ENCODE measurements at places on chromosomes 2 and 18.

- DNase-seq: no peak
Observed at GRCh38 chr2:232042911-232043574, 81.5 kb downstream of the DIS3L2 start.

- no peak for DNase-seq
Observed at GRCh38 chr2:182864949-182865570, 1.4 kb downstream of the FRZB start.

DNA sequence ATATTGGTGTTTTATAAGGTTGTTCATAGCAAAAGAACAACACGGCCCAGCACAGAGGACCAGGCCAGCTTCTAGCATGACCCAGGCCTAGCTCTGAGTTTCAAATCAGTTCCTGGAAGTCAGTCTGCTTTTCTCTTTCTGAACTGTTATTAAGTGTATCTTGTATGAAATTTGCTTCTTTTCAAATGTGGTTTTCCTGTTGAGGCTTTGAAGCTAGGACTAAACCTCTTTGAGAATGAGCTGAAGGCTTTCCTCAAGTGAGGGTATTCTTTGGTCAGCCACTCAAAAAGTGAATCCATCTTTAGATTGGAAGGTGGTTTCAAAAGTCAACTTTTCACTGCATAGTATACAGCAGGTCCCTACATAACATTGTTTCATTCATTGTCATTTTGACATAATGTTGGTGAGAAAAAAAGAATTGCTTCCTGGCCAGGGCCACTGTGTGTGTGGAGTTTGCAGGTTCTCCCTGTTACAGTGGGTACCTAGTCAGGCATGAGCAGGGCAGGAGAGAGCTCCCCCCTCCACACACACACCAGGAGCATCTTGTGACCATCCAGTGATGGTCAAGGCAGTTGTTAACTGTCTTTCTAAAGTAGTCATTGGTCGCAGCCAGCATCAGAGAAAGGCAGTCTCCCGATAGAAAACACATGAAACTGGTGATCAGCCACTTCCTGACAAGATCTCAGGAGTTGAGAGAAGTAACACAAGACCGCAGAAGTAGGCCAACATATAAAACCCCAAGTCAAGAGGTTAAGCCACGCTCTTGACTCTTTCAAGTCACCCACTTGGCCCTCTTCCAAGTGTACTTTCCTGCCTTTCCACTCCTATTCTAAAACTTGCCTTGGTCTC is 6.7 kb upstream of the ACAA2 start:
- no peak for DNase-seq

DNA sequence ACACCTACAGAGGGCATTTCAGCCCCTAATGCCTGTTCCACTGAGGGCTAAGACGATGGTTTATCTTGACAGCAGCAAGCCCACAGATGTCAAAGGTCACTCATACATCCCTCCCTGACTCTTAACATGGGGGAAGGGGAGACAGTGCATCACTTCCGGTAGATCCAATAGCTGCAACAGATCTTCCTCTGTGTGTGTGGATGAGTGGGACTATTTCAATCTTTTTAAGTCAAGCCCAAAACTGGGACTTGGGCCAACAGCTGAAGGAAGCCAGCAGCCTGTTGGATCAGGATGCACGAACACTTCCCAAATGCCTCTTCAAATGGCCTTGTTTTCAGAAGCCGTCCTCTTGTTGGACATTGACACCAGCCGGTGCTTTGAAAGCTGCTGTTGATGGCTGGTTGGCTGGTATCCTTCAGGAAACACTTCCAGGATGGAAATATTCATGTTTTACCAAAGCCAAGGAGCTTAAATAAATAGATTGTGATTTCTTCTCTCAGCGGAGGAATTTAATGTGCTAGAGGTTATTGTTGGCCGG is 59.2 kb downstream of the IL1R2 start:
- DNase-seq: peak; percentile 53

- no peak for DNase-seq
Observed at GRCh38 chr2:126838716-126838985, 60.0 kb upstream of the TEX51 start.

DNA sequence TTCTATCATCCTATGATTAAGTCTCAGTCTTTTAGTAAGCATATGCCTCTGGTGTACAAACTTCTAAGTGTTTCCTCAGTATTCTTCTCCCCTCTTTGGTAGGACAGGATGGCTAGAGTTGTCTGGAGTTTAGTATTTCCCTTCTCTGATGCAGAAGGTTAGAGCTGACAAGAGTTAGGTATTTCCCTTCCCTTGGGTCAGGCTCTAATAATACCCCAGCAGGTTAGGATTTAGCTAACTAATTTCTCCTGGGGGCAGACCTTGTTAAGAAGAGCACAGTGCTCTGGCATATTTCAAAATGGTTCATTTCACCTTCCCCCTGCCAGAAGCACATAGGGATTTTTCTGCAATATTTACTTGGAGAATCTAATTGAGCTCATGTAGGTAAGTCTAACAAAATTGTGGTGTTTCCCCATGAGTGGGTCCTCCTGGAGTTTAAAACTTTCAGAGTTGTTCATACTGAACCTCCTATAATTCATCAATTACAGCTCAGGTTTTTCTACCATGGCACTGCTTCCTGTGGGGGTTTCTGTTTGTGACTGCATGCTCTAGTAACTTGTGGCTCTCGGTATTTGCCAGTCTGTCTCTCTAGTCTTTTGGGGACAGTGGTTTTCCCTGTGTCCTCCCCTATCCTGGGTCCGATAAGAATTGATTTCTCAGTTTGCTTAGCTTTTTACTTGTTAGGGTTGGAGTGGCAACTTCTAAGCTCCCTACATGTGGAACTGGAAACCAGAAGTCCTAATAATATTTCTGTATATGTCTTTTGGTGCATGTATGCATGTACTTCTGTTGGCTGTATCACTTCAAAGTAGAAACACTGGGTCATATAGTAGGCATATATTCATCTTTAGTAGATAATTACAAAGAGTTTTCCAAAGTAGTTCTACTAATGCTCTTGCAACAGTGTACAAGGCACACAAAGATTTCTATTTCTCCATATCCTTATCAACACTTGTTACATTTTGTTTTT is 77.7 kb downstream of the GDF7 start:
- DNase-seq: no peak

- no peak for DNase-seq
Observed at GRCh38 chr18:48308755-48309575, 100.2 kb downstream of the ZBTB7C start.

DNA sequence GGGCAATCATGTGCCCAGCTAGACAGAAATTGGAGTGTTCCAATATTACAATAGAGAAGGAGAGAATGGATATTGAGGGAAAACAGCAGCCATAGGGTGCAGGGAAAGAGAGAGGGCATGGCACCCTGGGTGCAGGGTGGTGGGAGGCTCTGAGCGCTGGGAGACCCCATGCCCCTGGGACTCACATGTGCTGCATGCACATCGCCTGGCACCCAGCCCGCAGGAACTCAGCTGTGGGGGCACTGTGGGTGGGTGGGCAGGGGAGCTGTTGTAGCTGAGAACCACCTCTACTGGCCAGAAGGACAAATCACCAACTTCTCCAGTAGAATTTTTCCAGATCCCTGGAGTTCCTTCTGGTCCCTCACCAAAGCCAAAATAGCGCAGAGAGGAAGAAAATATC is 7.2 kb upstream of the NEURL3 start:
- DNase-seq: no peak

DNA sequence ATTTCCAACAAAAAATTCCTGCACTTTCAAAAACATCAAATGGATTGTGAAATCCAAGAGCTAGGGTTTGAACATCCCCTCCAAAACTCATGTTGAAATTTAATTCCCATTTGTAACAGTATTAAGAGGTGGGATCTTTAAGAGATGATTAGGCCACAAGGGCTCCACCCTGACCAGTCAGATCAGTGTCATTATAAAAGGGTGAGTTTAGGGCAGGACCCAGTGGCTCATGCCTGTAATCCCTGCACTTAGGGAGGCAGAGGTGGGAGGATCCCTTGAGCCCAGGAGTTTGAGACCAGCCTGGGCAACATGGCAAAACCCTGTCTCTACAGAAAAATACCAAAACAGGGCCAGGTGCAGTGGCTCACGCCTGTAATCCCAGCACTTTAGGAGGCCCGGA is 8.9 kb downstream of the GTF3C2 start:
- DNase-seq: no peak

- no peak for DNase-seq
Observed at GRCh38 chr2:121185571-121186074, 99.4 kb downstream of the TFCP2L1 start.

- DNase-seq: no peak
Observed at GRCh38 chr18:22628795-22629510, 211.2 kb upstream of the CTAGE1 start.

DNA sequence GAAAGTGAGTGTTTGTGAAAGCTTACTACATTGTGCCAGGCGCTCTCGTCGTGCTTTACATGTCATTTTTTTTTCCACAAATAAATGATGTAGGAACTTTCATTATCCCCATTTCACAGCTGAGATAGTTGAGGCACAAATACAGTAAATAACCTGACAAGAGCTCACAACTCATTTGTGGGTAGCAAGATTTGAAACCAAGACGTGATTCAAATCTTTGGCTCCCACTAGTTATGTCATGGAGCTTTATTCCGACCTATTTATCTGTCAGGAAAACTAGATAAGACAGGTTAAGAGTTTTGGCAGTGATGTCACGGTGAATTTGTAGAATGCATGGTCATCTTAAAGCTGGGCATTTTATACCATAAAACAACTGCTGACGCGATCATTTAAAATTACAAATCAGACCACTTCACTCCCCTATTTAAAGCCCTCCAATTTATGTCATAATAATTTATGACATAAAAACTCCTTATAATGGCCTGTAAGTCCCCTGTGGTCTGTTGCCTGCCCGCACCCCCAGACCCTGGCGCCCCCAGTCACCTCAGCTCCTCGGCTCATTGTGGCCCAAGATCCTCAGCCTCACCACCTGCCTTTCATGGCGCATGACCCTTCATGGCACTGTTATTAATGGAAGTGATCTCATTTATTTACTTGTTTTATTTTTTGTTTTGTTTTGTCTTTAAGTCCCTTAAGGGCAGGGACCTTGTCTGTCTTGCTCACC is 678 bp upstream of the ZNF24 start:
- DNase-seq: no peak

GRCh38 chr2:239127513-239127912 is 273.3 kb downstream of the HDAC4 start:
- no peak for DNase-seq
